NCI-H1436 treated with DMSO at 0.1 percent for 48 hours (cell line): ENCODE measurements at places on chromosomes 5 and 9.

GRCh38 chr9:115888131-115888530, 265.5 kb upstream of the PAPPA start:
- no peak for DNase-seq

DNA sequence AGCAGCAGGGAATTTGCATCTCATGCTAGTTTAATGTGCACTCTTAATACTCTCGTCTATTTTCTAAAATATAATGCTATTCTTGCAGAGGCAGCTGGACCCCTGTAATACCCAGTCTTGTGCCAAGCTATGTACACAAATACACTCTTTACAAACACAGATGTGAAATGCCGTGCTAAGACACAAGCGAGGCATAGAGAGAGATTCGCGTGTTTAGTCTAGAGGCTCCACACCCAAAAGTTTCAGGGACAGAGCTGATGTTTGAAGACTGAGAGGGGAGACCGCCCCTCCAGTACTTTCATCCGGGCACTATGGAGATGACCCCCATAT, 1.2 kb downstream of the DPYSL3 start:
- DNase-seq: no peak

GRCh38 chr9:114317665-114318357, 5.1 kb upstream of the ORM1 start:
- DNase-seq: no peak

DNA sequence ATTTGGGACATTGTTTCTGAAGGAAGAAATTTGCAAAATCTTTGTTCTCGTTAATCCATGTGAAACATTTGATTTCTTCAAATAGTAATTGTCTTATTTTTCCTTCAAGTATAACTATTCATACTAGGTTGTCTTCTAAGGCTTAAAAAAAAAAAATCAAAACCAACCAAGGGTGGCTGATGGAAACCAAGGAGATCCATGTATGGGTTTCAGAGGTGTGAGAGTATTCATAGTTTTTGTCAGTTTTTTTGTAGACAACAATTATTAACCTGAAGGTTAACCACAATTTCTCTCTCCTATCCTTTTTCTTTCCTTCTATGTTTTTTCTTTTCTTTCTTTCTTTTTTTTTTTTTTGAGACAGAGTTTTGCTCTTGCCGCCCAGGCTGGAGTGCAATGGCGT, 35.4 kb downstream of the KDM4C start:
- DNase-seq: no peak

- DNase-seq: no peak
These were observed 1949.0 kb upstream of the WWC1 start for GRCh38 chr5:166342402-166342801.

DNA sequence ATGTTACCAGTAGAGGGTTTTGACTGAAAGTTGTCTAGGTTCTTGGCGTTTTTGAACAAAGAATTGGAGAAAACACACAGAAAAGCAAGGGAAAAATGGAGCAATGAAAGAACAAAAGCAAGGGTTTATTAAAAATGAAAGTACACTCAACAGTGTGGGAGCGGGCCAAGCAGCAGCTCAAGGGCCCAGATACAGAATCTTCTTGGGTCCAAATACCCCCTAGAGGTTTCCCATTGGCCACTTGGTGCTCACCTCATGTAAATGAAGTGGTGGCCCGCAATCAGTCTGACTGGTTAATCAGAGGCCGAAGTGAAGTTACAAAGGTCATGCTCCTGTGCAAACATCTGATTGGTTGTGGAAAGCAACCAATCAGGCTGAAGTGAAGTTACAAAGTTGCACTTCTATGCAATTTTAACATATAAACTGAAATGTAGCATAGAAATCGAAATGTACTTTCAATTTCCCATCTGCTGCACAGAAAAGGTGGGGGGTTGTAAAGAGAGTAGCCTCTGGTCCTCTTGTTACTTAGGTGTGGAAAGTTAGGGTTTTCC, 1.9 kb upstream of the GM2A start:
- no peak for DNase-seq

DNA sequence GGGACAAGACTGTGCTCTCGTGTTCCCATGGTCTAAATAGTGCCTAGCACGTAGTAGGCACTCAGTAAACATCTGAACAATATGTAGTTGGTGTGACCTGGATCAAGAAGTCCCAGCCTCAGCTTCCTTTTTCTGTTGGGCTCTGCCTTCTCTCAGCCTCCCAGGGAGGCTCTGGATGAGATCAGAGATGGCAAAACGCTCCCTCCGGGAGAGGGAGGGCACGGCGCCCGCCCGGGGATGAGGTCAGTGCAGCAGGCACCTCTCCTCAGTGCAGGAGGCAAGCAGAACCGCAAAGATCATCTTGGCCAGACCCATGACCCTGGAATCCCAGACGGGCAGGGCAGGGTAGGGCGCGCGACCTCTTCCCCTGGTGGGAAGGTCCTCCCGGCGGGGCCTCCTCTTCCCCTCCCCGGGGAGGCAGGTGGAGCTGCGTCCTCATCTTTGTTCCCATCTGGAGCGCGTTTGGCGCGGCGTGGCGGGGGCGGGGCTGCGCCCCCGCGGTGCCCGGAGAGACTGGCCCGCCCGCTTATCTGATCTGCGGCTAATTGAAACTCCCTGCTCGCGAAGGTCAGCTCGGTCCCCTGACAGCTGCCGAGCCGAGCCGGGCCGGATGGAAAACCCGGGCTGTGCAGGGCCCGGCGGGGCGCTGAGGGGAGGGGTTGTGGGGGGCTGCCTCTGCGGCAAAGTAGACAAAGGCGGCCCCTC, 60.9 kb downstream of the CXXC5 start:
- no peak for DNase-seq

DNA sequence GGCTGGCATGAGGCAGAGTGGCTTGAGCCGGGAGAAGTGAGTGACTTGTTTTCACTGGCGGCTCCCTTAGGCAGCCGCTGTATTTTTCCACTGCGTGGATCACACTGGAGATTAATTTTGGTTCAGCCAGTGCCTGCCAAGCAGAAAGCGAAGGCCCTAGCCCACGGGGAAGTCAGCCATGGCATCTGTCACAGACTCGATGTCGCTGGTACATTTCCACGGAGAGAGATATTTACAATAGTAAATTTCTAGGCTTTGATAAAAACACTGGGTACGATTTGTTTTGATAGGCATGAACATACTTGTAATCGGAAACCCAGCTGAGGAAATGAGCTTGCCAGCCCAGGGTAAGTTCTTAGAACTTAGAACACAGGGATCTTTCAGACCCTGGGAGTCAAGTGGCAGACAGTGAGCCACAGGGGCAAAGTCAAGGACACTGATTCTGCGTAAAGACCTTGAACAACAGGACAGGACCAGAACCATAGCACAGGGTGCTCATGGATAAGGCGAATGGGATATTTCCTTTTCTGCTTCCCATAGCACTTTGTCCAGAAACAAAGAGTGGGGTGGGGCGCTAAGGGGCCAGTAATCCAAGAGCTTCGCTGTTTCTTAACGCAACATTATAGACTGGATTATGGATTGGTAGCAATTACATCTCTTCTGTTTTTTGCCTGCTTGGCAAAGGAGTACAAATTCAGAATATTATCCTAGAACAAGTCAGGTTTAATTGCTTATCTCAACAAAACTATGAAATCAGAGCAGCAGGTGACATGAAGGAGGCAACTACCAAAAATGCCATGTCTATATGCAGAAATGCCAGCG, 4.5 kb downstream of the DUSP1 start:
- DNase-seq: no peak

DNA sequence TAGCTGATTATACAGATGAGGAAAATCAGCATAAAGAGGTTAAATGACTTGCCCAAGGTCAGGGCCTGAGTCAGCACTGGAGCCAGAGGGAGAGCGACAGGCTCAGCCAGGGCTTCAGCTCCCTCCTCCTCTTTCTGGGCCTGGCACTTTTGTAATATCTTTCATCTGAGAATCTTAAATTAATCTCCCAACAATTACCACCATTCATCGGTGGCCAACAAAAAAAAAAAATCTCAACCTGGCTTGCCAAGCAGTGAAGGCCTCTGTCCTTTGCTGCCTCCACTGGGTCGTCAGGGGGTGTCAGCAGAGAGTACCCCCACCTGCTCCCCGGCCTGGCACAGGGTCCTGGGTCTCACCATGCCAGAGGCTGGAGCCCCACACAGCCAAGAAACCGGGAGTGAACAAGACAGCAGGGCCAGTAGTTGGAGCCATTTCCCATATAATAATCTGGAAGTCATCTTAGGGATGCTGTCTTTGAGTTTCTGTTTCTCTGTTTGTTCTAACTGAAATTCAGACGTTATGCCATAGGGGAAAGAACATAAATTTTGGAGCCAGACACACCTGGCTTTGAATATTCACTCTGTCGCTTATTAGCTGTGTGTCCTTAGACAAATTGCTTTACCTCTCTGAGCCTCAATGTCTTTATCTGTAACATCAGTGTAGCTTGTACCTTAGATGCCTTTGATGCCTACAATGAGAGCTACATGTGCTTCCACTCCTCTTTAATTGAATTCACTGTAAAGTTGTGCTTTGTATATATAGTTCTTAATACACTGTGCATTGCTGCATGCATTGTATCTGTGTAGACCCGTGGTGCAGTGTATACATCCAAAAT, 299.9 kb upstream of the MSX2 start:
- DNase-seq: no peak

DNA sequence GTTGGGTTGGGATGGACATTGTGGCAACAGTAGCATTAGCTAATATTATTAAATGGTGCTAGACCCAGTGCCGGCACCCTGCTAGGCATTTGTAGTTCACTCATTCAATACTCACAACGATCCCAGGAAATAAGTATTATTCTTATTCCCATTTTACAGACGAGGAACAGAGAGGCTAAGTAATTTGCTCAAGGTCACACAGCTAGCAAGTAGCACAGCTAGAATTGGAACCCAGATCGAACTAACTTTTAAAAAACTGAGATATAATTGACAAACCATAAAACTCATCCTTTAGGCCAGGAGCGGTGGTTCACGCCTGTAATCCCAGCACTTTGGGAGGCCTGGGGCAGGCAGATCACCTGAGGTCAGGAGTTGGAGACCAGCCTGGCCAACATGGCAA, 79.5 kb downstream of the SH3PXD2B start:
- DNase-seq: no peak

DNA sequence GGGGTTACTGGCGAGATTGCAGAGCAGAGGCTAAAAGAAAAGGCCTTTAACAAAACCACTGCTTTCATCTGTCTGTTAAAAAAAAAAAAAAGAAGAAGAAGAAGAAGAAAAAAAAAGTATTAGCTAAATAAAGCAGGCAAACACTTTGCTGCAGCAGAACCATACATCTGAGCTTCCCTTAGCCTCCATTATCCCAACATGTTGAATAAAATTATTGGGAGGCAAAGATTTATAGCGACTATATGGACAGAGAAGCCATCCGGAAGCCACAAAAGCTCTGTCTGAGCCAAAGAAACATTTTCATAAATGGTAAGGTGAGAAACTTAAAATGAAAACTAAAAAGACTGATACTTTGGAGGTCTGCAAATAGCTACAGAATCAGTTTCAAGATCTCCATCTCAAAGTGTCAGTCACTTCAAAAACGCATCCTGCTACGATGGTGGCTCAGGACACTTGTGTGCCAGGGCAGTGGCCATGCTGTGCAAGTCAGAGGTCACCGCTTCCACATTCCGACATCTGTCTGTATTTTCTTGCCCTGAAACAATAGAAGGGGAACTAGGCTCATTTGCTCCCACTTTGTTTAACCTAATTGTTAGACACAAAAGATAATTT, 9.6 kb downstream of the EFNA5 start:
- no peak for DNase-seq

GRCh38 chr5:50964746-50965653, 298.6 kb downstream of the PARP8 start:
- no peak for DNase-seq

DNA sequence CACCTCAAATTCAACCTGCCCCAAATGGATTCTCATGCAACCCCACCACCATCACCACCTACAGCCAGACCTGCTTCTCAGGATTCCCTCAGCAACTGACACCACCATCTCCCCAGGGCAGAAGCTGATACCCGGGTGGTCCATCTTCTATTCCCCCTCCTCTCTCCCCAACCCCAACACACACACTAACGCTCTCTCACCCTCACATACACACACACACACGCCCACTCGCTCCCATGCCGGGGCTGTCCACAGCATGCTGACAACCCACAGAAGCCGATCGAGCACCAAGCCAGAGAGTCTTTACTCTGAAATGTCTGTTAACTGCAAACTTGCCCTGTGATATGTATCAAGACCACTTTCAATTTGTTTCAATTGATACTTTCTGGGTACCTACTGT, 28.4 kb downstream of the B4GALT1 start:
- DNase-seq: no peak

DNA sequence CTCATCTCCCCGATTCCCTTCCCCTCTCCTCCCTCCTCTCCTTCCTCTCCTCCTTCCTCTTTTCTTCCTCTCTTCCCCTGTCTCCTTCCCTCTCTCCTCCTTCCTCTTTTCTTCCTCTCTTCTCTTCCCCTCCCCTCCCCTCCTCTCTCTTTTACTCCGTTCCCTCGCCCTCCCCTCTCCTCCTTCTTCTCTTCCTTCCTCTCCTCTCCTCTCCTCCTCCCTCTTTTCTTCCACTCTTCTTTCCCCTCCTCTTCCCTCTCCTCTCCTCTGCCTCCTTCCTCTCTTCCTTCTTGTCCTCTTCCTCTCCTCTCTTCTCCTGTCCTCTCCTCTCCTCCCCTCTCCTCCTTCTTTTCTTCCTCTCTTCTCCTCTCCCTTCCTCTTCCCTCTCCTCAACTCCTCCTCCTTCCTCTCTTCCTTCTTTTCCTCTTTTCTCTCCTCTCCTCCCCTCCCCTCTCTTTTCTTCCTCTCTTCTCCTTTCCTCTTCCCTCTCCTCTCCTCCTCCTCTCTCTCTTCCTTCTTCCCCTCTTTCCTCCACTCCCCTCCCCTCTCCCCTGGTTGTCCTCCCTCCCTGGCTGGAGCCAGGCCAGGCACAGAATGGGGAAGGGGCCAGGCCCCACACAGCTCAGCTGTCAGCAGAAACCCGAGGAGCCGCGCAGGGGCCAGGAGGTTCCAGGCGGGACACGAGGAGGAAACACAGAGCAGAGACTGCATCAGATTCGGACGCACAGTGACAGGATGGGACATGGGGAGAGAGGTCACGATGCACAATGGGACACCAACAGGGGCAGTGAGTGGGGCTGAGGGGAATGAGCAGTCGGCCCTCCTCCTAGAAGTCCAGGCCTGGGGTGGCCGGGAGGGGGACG, 48.0 kb downstream of the CAMK2A start:
- DNase-seq: no peak

DNA sequence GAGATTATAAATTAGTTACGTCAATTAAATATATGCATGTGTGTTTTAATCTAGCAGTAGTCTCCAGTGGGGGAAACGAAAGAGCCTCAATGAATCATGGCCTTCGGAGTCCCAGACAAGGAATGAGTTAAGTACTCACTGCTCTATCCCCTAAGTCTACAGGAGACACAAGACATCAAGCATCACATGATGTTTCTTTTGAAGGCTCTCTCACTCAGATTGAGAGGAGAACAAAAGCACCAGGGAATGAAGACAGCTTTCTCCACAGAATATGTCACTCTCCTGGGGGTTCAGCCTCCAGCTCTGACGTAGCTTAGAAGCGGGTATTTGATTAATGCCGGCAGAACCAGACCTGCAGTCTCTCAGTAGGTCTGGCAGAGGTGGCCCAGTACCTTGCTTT, 381.4 kb downstream of the ACTL7B start:
- DNase-seq: no peak

DNA sequence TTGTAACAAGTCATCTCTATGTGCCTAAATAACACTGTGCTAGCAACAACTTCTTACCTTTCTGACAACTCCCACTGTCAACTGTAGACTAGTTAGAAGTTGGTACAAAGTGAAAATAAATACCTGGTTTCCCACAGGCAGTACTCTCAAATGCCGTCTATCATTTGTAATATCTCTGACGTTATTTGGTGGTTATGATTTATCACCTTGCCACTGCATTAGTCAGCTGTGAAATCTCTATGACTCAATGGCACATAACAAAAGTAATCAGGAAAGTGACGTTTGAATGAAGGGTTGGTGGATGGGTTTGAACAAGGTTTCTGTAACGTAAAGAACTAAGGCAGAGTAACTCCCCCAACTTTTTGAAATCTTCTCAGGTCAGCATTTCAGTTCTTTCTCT, 592.3 kb downstream of the MAT2B start:
- DNase-seq: no peak
